ENCODE measurements at places on chromosomes 5 and 9. TPM values are rescaled to one million over a fixed set of nuclear protein-coding genes. Genes with fewer than 3 reads are reported as not detected.

The PRR16 gene
- 0.48 TPM for total RNA-seq

The LYSMD3 gene
- 19.1 TPM for total RNA-seq

The PIP5K1B gene
- 0.19 TPM for total RNA-seq

The APBB3 gene
- 7.3 TPM for total RNA-seq

The AFF4 gene
- total RNA-seq: 84.4 TPM

The AKNA gene
- total RNA-seq: 10.3 TPM

The PRDM12 gene
- not detected for total RNA-seq

The F12 gene
- 0.57 TPM for total RNA-seq

The TNFSF8 gene
- total RNA-seq: not detected

The RETREG1 gene
- not detected for total RNA-seq

The NUTM2F gene
- not detected for total RNA-seq

The SNCAIP gene
- total RNA-seq: 37.4 TPM

The CFAP77 gene
- 0.19 TPM for total RNA-seq

The FOXE1 gene
- not detected for total RNA-seq

The LAMC3 gene
- under 0.01 TPM for total RNA-seq

The KIAA0825 gene
- total RNA-seq: 2.6 TPM

The GCNT1 gene
- 3.9 TPM for total RNA-seq

The DTWD2 gene
- 2.9 TPM for total RNA-seq

The BAAT gene
- not detected for total RNA-seq

The FAM221B gene
- not detected for total RNA-seq

The LIFR gene
- total RNA-seq: 75.7 TPM

The IRX2 gene
- total RNA-seq: not detected

The ENTREP1 gene
- 6.1 TPM for total RNA-seq

The MTREX gene
- 88.4 TPM for total RNA-seq

The SLC9A3 gene
- total RNA-seq: 2.3 TPM

The MARCOL gene
- not detected for total RNA-seq

The PCDHB15 gene
- total RNA-seq: 0.98 TPM

The LPAR1 gene
- total RNA-seq: 0.33 TPM

The ANKRD31 gene
- total RNA-seq: 0.10 TPM

The CORO2A gene
- 0.48 TPM for total RNA-seq

The PCDHA6 gene
- total RNA-seq: 0.33 TPM

The MTRR gene
- total RNA-seq: 48.1 TPM

The DAB2IP gene
- 37.1 TPM for total RNA-seq

The IER5L gene
- 9.9 TPM for total RNA-seq

The OTP gene
- not detected for total RNA-seq

The PHF2 gene
- 14.9 TPM for total RNA-seq

The SMIM33 gene
- not detected for total RNA-seq

The SLC28A3 gene
- total RNA-seq: not detected

The FAM81B gene
- not detected for total RNA-seq

The TMEM215 gene
- under 0.01 TPM for total RNA-seq

The FPGS gene
- total RNA-seq: 117 TPM

The NR5A1 gene
- not detected for total RNA-seq

The PCDHGB4 gene
- total RNA-seq: 15.2 TPM

The DNM1 gene
- 0.48 TPM for total RNA-seq

The ACOT12 gene
- not detected for total RNA-seq

The RGS7BP gene
- 1.6 TPM for total RNA-seq

The GARIN3 gene
- not detected for total RNA-seq

The NKD2 gene
- total RNA-seq: 0.29 TPM

Measured in vein endothelial cell (primary cell).